Spleen (tissue), 13 donors: ENCODE measurements at places on chromosomes 7 and 10.
A peak's percentile ranks its signal among the peaks of the same experiment; 100 is the strongest.

- DNase-seq, result no peak
Measured at GRCh38 chr7:108178398-108178797, 48.2 kb upstream of the LAMB4 start.

DNA sequence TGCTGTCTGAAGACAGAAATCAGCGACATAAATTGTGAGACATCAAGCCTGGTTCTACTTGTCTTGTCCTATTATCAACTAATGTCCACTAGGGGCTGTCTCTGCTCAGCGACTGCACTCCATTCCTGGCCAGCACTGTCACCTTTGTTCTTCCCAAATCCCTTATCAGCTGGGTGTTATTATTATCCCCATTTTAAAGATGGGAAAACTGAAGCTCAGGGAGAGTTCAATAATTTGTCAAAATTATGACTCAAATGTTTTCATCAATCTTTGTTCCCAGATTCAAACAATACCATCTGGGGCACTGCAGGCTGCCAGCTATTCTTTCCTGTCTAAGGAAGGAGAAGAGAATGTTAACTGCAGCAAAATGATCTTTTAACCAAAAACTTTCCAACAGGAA lies 431.6 kb upstream of the NFE2L3 start:
- no peak for DNase-seq

- peak; percentile 87 for DNase-seq
Measured at GRCh38 chr10:7407368-7408290, 3.2 kb downstream of the SFMBT2 start.

GRCh38 chr7:27193335-27194001 lies 6.4 kb downstream of the HOXA13 start:
- DNase-seq, result peak; percentile 34

DNA sequence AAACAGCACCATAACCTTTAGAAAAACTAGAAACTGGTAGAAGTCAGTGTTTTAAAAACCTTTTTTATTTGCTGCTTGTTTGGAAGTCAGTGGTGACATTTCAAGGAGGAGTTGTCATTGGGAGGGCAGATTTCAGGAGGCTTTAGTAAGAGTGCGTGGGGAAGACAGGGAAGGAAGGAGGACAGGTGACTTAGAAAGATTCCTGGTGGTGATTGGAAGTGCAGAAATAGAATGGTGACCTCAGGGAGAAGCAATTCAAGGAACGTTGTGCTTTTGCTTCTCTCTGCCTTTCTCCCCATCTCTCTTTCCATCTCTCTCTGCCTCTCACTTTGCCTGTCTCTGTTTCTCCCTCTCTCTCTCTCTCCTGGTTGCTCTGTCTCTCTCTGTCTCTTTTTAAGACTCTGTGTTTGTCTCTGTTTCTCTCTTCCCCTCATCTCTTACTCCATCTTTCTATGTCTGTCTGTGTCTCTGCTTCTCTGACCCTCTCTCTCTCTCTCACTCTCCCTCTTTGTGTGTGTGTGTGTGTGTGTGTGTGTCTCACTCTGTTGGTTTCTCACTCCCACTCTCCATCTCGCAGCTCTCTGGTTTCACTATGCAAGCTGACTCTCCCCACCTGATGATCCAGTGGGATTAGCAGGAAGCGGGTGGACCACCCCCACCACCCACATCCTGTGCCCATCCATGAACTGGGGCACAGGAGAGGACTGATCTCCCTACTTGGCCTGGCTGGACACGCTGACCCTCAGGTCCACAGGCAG lies 10.9 kb upstream of the PFKP start:
- no peak for DNase-seq

DNA sequence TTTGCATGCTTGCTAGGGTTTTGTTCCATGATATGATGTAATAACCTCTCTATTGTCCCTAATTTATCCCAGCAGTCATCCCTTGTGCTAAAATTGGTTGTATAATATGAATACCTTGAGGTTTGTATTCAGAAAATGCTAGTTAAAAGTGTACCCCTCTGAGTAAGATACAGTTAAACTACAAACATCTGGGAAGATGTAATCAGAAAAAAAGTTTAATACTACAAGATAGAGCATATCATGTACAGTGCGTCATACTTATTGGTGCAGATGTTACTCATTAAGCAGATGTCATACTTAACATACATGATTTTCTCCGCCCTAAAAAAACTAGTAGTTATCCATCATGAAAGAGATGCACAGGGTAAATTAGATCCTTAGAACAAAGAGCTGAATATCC lies 336.1 kb upstream of the KCND2 start:
- no peak for DNase-seq
